ENCODE measurements at places on chromosomes 6 and 20.
A peak's percentile ranks its signal among the peaks of the same experiment; 100 is the strongest.

- no peak for DNase-seq
Measured at GRCh38 chr20:47609001-47609400, 107.3 kb downstream of the NCOA3 start.

- no peak for DNase-seq
Measured at GRCh38 chr6:90160013-90160412, 136.6 kb downstream of the BACH2 start.

GRCh38 chr20:40687384-40688128 is 1.5 kb downstream of the MAFB start:
- DNase-seq: peak; percentile 52

DNA sequence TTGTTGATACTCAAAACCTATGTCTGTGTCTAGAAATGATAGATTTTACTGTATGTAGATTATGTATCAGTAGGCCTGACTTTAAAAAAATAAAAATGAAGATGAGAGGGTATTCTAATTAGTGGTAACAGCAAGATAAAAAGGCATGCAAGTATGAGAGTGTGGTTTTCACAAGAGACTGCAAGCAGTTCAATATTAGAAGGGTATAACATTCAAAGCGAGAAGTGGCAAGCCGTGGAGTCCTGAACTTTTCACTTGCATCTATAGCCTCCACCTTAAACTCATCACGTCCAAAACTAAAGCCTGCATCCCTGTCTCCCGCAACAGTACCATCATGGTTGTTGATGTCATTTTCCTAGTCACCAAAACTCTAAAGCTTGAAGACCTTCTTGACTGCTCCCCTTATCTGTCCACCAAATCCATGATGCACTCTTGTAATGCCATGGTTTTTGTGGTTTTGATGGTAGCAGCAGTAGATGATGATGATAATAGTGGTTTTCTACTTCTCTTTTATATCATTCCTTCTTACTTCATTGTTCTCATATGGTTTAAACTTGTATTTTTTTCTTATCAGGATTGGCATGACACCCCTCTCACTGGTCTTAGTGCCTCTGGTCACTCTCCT is 9.2 kb upstream of the CGA start:
- no peak for DNase-seq

DNA sequence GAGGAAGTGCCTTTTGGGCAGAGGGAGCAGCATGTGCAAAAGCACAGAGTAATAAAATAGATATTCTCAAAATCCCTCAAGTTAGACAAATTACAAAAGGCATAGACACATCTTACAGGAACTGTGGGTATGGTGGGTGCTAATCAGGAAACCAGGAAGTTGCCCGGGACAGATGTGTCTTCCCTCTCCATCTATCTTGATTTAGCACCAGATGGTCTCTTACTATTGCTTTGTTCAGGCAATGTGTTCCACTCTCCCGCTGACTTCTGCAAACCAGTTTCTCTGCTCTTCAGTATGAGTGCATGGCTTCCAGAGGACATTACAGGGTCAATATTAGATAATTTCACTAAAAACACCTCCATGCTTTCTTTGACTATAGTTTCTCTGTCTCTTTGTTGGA is 13.2 kb downstream of the CITED2 start:
- DNase-seq: no peak

DNA sequence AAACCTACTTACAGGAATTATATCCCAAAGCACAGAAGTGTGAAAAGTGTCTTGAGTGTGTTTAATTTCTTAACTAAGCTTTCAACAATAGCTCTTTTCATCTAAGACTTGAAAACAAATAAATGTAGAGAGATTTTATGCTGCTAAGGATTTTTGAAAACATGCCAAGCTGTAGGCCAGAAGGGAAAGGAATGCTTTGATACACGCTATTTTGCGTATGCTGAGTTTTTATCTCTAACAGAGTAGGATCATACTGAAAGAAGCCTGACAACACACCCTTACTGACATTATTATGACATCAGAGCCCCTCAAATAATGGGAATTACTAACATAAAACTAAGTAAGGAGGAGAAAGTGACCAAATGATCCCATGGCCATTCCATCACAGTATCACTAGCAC is 265.5 kb downstream of the KHDC1L start:
- DNase-seq: no peak

- DNase-seq: no peak
Measured at GRCh38 chr20:49479785-49480184, 2.7 kb downstream of the KCNB1 start.
